ENCODE measurements at places on chromosomes 11 and 22.

DNA sequence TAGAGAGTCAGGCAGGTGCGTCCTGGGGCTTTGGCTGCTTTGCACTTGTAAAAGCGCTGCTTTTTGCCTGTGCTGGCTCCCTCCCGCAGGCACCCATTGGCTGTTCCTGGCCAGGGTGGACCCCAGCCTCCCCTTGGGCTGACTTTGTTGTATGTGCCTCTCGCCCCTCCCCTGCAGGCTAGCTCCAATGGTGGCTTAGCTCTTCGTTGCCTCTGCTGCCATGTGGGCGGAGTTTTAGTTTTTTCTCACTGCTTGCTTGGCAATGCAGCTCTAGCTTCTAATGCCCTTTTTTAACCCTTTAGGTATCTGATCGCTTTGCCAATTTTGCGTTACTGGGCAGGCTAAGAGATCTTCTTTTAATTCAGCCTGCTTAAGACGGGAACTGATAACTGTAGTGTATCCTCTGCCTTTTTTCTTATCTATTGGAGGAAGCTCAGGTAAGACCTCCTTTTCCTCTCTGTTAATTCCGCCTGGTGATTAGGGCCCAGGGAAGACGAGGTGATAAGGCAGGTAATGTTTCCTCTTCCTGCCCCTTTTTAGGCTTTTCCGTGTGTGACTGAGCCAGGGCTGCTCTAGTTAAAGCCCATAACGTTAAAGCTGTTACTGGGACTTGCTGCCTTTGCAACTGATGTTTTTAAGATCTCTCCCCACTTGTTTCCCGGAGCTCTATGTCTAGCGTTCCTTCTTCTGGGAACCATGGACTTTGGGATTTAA, 11.7 kb upstream of the GLYATL1 start:
- no peak for DNase-seq

- DNase-seq = no peak
These were observed 27.1 kb upstream of the OAF start for GRCh38 chr11:120183701-120184141.

DNA sequence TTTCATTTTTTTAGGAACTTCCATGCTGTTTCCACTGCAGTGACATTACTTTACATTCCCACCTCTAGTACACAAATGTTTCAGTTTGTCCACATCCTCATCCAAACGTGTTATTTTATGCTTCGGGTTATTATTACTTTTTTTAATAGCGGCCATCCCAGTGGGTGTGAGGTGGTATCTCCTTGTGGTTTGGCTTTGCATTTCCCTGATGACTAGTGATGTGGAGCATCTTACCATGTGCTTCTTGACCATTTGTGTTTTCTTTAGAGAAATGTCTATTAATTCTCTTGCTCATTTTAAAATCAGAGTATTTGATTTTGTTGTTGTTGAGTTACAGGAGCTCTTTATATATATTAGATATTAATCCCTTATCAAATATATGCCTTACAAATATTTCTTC, 70.3 kb upstream of the ANO1 start:
- no peak for DNase-seq

GRCh38 chr22:50660306-50660705, 12.3 kb upstream of the SHANK3 start:
- no peak for DNase-seq

- no peak for DNase-seq
These were observed 183.2 kb downstream of the MSANTD4 start for GRCh38 chr11:105838668-105839384.

- DNase-seq = no peak
These were observed 3.0 kb upstream of the NRGN start for GRCh38 chr11:124736736-124737135.

Measured in activated CD8-positive, alpha-beta memory T cell treated with anti-CD3 and anti-CD28 coated beads for 48 hours (primary cell).